Body of pancreas (tissue), 4 donors: ENCODE measurements at places on chromosomes 16 and 17. TPM values are rescaled to one million over a fixed set of nuclear protein-coding genes. Genes with fewer than 3 reads are reported as not detected.

DNA sequence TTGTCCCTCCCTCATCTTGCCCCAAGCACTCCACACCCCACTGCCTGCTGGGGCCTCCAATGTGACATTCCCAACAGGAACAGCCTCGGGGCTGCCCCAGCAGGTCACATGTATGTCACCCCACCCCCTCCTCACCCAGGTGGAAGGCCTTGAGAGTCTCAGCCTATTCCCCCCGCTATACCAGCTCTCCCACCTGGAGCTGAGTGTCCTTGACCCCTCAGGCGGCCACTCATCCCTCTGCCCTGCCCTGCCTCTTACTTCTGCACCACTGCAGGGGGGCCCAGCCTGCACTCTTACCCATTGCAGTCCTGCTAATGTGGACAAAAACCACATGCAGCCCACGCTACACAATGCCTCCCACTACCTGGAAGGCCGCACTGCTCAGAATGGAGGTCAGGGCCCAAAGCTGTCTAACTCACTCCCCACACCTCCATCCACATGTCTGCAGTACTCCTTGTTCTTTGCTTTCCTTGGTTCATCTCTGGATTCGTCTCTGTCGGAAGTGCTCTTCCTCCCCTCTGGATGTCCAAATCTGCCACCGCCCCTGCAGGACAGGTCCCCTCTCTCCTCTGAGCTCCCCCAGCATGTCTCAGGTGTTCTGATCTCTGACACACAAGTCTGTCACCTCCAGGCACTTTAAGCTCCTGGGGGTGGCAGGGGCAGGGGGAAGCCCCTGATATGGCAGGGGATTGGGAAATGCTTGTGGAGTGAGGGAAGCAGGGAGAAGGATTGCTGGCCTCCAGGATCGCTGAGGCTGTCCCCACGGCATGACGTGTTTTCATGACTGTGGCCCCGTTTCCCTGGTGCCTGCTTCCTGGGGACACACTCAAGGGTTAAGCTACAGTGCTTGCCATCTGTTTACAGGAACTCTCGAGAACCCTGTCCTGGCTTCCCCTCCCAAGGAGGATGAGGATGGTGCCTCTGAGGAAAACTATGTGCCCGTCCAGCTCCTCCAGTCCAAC lies 20.8 kb downstream of the TRPV2 start:
- DNase-seq: no peak

- DNase-seq: no peak
Measured at GRCh38 chr17:32516940-32517701, 30.3 kb downstream of the CDK5R1 start.

- DNase-seq: no peak
Measured at GRCh38 chr16:2471016-2471652, at the start of gene NTN3. TSS of gene NTN3 (plus strand) at chr16:2471297. CDS start at chr16:2471702, 405 bp downstream.

- no peak for DNase-seq
Measured at GRCh38 chr17:40491486-40491885, 9.9 kb downstream of the TNS4 start.

- DNase-seq: no peak
Measured at GRCh38 chr16:16036359-16036792, 87.0 kb downstream of the ABCC1 start.

DNA sequence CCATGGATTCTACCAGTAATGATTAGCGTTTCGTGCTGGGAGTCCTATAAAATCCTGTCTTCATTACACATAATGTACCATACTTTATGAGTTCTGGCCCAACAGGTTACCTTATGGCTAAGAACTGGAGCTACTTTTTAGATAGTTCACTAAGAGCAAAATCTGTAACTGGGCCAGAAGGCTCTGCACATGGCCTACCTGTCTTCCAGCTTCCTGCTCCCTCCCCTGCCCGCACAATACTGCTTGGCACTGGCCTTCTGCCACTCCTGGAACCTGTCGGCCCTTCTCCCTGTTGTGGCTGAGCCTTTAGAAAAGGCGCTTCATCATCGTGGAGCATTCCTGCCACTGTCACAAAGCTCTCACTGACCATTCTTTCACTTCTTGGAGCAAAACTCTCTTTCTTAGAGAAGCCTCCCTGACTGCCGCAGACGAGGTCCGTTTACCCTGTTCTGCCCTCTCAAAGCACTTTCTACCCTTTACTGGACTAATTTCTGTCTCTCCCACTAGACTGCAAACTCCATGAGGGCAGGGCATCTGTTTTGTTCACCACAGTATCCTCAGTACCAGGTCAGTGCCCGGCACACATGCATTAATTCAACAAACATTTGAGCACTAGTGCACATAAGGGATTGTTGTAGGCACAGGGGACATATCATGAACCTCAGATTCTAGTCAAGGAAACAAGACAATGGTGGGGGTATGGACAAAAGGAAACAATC lies 116.5 kb downstream of the PARN start:
- peak; percentile 52 for DNase-seq

GRCh38 chr17:73690676-73691075 lies 46.4 kb upstream of the SDK2 start:
- no peak for DNase-seq

DNA sequence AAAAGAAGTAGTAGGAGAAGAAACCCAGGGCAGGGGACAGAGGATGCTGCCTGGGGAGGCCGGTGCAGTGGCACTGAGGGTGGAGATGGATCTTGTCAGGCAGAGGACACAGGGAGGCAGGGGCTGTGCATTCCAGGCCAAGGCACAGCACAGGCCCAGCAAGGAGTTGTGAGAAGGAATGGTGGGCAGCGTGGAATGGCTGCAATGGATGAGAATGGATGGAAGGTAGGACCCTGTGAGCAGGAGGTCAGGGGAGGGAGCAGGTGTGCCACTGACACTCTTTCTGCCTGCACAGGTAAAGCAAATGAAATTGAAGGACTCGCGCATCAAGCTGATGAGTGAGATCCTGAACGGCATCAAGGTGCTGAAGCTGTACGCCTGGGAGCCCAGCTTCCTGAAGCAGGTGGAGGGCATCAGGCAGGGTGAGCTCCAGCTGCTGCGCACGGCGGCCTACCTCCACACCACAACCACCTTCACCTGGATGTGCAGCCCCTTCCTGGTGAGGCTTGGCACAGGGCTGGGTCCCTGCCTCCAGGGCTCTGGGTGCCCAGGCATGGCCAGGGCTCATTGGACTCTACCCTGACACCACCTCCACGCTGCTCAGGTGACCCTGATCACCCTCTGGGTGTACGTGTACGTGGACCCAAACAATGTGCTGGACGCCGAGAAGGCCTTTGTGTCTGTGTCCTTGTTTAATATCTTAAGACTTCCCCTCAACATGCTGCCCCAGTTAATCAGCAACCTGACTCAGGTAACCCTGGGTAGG lies 32.8 kb downstream of the ABCC3 start:
- no peak for DNase-seq

DNA sequence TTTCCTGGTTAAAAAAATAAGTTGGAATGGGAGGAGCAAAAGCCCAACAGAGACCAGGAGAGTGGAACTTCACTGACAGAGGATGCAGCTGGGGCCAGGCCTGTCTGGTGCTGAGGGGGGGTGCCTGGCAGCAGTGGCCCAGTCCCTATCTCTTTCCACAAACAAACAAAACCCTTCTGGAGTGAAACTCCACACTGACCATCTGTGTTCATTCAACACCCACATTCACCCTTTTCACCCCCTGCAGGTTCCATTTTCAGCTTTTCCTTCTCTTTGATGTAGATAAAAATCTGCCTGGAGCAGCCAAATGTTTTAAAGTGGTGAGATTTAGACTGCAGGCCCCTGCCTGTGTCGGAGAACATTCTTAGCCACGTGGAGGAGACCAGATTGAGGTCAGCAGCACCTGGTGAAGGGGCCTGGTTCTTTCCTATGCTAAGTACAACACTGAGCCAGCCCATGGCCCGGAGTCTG lies 161.4 kb upstream of the CDH11 start:
- no peak for DNase-seq

DNA sequence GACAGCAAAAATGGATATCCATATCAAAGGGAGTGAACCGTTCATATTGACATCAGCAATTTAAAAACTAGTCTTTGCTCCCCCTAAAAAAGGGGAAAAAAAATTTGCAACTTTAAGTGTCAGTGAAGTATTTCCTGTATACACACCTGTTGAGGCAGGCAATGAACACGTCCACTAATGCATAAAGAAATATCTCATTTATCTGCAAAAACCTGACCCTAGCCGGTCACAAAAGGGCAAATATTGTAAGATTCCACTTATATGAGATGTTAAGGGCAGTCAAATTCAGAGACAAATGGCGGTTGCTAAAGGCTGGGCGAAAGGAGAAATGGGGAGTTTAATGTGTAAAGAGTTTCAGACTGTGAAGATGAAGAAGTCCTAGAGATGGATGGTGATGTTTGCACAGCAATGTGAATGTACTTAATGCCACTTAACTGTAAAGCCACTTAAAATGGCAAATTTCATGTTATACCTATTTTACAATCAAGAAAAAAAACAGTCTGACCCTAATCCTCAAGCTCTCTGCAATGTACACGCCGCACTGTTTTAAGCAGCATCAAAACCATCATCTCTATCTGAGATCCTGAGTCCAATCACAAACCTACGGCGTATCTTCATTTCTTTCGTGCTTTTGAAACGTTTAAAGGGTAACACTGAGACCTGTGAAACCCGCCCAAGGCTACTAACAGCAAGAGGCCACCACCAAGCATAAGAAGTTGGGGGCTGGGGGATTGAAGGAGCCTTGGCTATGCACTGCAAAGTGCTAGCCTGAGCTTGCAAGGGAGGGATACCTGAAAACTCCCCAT lies 1.1 kb downstream of the PARN start:
- DNase-seq: no peak

DNA sequence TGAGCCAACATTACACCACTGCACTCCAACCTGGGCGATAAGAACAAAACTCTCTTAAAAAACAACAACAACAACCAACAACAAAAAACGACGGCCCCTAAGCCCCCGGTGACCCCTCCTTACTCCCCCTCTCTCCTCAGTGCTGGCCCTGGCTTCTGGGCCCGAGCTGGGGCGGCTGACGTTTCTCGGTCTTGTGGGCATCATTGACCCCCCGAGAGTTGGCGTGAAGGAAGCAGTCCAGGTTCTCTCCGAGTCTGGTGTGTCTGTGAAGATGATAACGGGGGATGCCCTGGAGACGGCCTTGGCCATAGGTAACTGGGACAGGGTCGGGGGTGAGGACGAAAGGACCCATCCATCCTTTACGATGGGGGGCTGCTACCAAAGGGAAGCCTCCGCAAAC lies 52.7 kb downstream of the MEAK7 start:
- DNase-seq: no peak

DNA sequence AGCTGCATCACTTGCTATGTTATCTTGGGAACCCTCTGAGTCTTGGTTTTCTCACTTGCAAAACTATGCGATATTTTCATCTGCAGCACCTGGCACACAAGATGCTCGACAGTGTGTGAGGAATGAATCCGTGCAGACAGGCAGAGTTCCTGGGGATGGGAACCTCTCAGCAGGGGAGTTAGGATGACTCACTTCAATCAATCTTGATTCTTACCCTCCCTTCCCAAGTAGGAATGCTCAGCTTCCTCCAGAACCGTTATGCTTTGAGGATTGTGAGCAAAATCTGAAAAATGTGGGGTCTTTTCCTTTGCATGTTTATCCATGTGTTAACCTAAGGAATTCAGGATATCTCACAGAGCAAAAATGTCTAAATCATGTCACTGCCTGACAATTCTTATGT lies 68.9 kb upstream of the HNF1B start:
- no peak for DNase-seq

DNA sequence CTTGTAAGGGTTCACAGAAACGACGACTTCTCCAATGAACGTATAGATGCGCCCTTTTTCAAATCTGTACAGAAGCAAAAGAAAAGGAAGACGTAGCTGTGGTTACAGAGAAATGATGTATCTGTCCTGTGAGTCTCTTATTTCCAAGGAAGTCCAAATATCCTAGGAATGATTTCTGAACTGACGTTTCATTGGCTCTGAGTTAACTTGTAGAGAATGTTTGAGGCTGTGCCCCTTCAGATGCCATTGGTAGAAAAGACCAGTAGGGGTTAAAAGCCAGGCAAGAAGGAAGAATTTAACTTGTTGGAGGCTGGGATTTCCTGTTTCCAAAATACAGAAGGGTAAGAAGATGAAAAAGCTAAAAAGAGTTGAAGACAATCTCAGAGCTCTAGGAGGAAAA lies 96.2 kb downstream of the MYO1D start:
- DNase-seq: no peak

GRCh38 chr16:11896486-11897176 lies 19.1 kb downstream of the GSPT1 start:
- no peak for DNase-seq

The SMARCD2 gene
- 75.8 TPM for total RNA-seq

The TMC7 gene
- total RNA-seq: 0.78 TPM

The TSPOAP1 gene
- 21.0 TPM for total RNA-seq

The ABCA9 gene
- total RNA-seq: 8.8 TPM

The HCRT gene
- not detected for total RNA-seq

The NOG gene
- not detected for total RNA-seq

The TMED6 gene
- total RNA-seq: 62.8 TPM
